ENCODE measurements at places on chromosomes 16 and 17.

- DNase-seq = no peak
These were observed 5.7 kb downstream of the CSNK1D start for GRCh38 chr17:82267575-82268379.

DNA sequence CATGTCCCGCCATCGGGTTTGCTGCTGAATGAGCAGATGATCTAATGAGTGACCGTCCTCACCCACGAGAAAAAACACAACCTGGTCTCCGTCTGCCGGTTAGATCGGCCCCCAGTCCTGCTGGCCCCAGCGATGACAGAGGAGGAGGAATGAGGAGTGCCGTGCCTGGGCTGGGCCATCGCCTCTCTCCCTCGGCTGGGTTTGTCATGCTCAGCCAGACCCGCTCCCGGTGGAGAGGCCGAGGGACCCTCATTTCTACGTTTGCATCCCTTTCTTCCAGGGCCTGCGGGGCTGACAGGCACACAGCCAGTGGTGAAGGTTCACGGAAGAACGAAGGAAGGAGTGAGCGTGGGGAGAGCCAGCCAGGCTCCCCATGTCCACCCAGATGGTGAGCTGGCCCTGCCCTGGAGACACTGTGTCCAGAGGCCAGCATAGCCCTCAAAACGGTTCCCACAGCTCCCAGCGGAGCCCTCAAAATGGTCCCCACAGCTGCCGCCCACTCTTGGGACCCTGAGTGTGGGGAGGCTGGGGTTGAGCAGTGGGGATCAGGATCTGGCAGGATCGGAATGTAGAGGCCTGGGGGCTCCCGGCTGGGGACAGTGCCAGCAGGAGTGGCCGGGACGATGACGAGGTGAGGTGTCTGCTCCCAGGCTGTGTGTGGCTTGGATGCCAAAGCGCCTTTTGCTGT, 23.9 kb downstream of the CBFA2T3 start:
- no peak for DNase-seq

- no peak for DNase-seq
These were observed 12.0 kb downstream of the CYBC1 start for GRCh38 chr17:82438401-82439193.

GRCh38 chr17:17985555-17985954, 12.9 kb downstream of the DRC3 start:
- no peak for DNase-seq

DNA sequence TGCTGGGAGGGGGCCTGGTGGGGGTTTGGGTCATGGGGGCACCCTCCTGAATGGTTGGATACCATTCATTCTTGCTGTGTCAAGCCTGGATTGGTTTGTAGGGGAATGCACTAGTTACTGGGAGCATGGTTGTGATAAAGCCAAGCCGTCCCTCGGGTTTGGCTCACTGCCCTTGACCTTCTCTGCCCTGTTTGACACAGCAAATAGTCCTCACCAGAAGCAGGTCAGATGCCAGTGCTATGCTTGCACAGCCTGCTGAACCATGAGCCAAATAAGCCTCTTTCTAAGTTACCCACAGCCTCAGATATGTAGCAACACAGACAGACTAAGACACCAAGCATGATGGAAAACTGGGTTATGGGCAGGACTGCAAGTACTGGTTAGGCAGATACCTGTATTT, 14.6 kb downstream of the ZNF778 start:
- DNase-seq = no peak

GRCh38 chr16:81925016-81925415, 86.3 kb downstream of the SDR42E1 start:
- DNase-seq = no peak

- DNase-seq = peak; percentile 53
These were observed 36.2 kb downstream of the USP10 start for GRCh38 chr16:84735849-84736586.

DNA sequence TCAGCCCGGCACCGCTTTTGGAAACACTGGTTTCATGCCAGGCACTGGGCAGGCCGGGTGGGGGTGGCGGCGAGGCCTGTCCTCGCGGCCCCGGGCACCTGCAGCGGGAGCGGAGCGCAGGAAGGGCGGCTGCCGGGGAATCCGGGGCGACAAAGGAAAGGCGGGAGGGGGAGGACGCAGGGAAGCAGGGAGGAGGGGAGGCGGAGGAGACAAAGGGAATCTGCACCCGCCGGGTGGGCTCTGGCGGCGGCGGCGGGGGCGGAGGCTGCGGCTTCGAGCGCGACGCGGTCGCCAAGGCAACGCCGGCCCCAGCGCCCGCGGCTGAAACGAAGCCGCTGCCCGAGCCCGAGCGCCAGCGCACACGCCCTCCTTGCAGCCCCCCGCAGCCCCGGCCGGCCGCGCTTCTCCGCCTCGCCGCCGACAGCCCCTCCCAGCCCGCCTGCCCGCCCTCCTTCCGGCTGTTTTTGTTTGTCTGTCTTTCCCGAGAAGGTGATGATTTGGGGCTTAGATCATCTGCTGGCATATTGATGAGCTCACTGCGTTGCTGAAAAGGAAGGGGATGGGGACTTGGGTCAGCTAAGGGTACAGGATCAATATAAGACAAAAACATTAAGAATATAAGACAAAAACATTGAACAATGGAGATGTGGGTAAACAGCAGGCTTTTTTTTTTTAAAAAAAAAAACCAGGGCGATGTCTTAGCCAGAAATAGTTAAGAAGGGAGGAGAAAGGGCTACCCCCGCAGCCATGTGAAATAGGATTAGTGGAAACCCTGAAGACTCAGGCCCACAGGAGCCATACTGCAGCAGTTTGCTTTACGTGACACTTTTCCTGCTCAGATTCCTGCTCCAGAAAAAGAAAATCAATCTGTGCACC, 32.7 kb downstream of the CDK5R1 start:
- DNase-seq = peak; percentile 91

DNA sequence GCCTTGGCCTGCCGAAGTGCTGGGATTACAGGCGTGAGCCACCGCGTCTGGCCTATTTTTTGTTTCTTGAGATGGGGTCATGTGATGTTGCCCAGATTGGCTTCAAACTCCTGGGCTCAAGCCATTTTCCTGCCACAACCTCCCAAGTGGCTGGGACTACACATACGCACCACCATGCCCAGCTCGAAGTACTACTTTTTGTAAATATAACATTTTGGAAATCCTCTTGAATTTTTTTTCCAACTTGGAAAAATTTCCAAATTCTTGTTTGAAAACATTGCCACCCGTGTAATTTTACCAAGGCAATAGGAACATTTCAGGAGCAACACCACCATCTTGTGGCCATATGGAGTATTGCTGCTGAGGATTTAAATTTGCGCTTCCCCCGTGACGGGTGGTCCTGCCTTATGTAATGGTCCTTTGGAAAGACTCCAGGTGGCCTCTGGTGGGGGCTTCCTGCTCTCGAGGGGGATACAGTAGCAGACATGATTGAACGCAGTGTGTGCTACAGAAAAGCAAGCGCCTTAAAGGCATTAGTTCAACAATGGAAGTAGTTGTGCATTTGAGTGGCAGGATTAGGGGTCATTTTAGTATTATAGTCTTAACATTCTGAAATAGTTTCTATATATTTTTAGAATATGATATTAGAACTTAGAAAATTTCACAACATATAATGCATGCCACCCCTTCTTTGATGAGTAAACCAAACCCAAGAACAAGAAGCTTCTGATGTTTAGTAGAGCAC, 8.0 kb downstream of the FLYWCH1 start:
- DNase-seq = peak; percentile 43

- no peak for DNase-seq
These were observed 7.5 kb upstream of the CEP131 start for GRCh38 chr17:81230043-81230820.

DNA sequence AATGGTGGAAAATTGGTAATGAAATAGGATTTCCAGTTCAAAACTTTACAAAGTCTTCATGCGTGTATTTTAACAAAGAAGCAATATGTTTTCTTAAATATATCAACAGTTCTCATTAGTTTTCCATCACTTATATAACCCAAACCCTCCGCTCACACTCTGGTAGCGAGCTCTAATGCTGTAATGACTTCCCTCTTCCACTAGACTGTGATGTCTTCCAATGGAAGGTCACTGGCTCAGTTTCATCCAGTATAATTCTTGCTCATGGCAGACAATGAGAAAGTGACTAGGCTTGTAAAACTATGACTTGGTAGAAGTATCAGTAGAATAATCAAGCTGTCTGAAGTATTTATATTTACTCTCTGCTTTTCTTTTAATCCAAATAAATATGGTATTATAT, 32.8 kb downstream of the NETO2 start:
- DNase-seq = no peak

- DNase-seq = no peak
These were observed 12.0 kb upstream of the CLUH start for GRCh38 chr17:2723505-2723996.

DNA sequence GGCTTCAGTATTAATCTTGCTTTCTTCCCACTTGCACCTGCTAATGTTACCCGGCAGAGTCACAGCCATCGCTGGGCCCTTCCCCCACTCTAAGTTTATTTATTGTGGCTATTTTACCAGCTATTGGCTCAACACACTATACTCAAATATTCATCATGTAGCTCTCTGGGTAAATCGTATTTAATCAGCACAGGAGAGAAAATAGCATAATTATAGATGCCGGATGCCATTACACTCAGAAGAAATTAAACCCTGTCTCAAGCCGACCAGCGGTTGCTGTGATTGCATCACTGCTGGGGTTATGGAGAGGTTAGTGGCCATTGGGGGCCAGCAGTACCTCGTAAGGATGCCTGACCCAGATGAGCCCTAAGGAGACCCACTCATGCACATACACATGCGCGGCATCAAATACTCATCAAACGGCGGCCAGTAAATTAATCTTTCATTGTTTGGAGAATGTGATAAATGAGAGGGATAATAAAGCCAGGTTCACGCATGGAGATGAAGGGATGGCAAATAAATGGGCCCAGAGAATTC, 269.5 kb upstream of the ZFHX3 start:
- DNase-seq = no peak
